ENCODE measurements at places on chromosomes 2 and 18.

GRCh38 chr2:143482316-143482715 is 353.1 kb downstream of the ARHGAP15 start:
- DNase-seq: no peak

DNA sequence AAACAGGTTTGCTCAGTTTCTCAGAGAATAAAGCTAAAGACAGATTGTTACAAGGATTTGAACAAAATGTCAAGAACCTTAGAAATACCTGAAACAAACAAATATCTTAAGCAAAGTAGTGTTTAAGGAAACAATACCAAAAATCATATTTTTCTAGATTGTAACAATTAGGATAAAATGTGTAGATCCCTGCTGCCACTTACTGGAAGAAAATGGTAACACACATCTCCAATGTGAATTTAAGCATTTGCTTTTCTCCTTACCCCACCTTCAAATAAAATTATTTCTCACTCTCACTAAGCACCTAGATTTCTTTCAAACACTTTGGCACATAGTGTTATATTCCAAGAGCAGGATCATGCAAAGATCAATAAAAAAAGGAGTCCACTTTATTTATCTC is 34.9 kb downstream of the SUCLG1 start:
- DNase-seq: no peak

GRCh38 chr18:37662099-37662498 is 96.5 kb upstream of the CELF4 start:
- no peak for DNase-seq

DNA sequence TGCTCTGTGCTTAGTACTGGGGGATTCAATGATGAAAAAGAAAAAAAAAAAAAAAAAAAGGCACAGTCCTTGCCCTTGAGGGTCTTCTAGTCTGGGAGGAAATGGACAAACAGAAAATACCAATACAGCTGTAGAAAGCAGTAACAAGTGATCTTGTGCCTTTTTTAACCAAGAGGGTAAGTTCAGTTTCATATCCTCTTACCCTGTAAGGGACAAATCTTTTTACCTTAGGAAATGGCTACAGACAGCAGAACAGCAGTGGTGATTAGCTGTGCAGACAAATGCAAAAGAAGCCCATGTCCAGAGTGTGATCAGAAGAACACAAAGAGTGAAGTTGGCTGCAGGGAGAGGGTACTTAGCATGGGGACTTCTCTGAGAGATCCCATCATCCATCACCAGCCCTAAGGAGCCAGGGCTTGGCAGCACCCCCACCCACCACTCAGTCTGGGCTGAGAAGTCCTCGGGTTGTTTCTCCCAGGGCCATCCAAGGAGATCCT is 102.9 kb downstream of the ALPK2 start:
- no peak for DNase-seq

DNA sequence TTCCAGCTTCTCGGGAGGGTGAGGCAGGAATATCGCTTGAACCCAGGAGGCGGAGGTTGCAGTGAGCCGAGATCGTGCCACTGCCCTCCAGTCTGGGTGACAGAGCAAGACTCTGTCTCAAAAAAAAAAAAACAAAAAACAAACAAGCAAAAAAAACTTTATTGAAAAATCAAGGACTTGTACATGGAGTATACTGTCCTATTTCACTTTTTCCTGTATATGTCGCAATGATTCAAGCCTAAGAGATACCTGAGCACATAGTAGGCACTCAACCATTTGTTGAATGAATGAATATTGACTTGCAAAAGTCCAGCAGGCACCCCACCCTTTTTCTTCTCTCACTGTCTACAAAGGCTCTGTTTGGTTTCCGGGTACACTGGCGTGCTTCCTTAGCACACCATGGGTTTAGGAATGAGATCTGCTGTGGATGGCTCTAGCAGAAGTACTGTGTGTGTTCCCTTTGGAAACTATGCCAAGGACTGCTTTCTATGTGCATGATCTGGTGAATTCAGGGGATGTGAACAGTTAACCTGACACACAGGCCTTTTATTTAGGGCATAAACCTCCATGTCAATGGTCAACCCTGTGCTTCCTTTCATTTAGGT is 6.1 kb downstream of the APCDD1 start:
- DNase-seq: no peak

DNA sequence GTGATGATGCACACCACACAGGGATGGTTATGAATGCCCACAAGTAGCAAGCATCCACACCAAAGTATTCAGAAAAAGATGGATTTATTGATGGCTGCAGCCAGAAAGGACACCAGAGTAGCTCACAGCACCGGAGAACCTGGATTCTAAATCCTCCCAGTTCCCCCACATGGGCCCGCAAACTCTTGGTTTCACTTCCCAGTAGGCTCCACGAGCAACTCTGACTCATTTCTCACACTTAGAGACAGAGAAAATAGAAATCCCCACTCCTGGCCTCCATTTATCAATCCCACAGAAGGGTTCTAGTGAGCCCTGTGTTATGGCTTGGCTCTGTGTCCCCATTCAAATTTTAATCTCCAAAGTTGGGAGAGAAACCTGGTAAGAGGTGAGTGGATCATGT is 426.7 kb upstream of the MYT1L start:
- no peak for DNase-seq

GRCh38 chr18:9353596-9353995 is 19.0 kb downstream of the TWSG1 start:
- no peak for DNase-seq

- DNase-seq: no peak
Observed at GRCh38 chr2:98457045-98457696, 12.5 kb downstream of the INPP4A start.

- no peak for DNase-seq
Observed at GRCh38 chr2:26668041-26668440, 24.5 kb upstream of the KCNK3 start.

DNA sequence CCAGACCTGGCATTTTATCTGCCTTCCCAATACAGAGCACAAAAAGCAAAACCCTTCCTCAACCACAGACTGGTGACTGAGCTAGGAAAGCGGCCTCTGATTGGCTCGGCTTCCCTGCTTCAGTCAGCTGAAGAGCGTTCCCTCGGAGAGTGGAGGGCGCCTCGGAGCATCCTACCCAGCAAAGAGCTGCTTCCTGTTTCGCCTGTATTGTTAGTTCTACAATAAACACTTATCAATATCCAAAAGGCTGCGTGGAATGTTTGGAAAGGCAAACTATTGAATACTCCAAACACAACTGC is 125.0 kb downstream of the CACNB4 start:
- DNase-seq: peak; percentile 62

DNA sequence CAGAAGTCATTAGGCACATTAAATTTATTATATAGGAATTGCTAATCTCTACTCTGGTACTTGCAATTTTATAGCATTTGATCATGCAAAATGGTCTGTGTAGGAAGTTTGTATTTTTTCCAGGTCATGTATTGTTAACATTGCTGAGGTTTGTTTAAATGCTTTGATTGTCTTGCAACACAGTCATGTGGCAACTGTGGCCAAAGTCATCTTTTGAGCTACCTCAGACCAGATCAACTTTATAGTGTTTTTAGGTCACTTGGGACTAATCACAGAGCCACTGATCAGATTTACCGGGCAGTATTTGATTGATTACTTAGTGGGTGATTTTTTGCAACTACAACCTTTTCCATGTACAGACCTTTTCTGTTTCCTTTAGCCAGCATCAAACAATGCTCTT is 3.7 kb downstream of the SERPINB5 start:
- no peak for DNase-seq

DNA sequence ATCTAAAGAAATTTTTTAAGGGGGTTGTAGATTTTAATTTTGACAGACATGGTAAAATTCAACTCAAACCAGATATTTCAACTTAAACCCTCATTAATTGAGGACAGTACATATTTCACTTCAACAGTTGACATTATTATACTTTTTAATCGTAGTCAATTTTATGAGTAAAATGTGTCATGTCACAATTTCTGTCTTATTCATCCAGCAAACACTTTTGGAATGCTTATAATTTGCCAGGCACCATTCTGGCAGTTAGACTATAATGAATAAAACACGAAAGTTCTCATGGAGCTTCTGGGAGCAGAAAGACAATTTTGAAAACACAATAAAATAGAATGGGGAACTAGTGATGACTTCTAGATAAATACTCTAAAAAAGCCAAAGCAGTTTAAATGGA is 1094.8 kb downstream of the SUCLG1 start:
- DNase-seq: no peak

DNA sequence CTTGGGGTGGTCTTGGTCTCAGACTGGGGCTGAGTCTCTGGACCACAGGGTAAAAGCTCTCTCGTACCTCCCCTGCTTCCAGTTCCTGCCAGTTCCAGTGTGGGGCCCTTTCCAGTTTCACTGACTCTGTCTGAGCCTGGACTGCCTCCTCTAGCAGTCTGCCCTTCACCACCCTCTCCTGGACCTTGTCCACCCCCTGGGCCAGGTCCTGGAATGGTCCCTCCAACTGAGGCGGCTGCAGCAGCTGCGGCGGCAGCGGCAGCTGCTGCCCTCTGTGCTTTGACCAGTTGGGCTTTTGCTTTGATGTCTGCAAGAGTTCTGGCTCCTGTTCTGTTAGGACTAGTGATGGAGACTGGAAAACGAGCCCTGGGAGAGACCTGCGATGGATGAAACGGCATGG is 70.7 kb upstream of the DTNB start:
- no peak for DNase-seq

DNA sequence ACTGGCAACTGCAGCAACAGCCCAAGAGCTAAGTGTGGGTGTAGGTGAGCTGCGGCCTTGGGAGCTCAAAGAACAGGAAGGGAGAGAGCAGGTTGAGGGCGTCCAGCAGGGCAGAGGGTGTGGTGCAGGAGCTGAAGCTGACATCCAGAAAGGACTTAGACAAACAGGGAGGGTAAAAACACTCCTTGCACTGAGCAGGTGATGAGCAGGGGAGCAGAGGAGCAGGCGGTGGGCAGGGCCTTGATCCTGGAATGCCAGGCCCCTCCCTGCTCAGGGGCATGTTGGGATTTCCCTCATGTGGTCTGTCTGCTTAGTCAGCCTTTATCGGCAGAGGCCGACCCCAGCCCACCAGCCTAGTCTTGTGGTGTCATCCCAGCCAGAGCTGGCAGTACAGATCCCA is 63.6 kb downstream of the VSNL1 start:
- DNase-seq: peak; percentile 47

DNA sequence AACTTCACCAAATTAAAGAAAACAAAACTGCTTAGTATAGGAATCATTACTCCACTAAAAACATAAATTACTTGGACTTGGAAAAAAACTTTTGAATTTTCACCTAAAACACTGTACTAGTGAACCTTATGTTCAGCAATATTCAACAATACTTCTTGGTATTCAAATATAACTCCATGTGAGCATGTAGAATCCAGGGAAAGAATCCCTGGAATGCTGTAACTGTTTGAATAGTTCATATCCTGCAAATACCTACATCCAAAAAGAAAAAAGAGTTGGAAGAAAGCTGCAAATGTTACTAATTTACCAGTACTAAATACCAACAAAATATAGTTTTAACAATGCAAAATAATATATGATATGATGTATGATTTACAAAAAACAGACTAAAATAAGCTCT is 65.4 kb downstream of the IKZF2 start:
- DNase-seq: no peak

DNA sequence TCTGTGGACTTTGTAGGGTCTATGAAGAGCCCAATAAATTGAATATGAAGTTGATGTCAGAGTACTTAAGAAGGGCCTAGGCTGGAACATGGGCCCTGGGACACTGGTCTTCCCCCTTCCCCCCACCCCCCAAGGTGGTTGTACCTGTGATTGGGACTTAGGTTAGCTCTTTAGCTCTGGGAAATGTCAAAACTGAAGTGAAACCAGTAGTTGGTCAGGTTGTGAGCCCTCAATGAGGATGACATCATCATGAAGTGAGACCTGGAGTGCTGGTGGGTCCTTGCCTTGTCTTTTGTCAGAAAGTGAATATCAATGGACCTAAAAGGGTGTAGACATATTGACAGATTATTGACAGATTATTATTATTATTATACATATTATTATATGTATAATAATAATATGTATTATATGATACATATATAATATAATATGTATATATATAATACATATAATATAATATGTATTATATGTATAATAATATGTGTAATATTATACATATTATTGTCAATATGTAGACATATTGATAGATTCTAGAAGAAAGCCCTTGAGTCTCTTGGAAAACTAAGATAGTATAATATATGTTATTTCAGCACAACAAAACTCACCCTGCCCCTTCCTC is 5.4 kb downstream of the MARS2 start:
- no peak for DNase-seq

GRCh38 chr2:23386339-23387220 is 1.6 kb downstream of the KLHL29 start:
- no peak for DNase-seq

DNA sequence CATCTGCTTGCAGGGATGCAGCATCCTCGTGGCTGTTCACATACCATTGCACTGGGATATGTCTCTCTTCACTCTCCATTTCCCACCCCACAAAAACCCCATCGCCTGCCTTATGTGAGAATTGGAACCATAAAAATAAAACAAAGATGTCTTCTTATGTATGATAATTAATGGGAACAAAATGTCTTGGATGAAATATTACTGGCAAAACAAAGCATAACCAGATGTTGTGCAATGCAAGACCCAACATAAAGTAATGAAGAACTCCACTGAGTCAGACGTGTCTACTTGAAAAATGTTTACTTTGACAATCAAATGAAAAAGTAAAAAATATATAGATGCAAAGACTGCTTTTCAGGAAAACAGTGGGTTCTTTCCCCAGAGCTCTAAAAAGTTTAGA is 611.3 kb upstream of the SYT4 start:
- no peak for DNase-seq

DNA sequence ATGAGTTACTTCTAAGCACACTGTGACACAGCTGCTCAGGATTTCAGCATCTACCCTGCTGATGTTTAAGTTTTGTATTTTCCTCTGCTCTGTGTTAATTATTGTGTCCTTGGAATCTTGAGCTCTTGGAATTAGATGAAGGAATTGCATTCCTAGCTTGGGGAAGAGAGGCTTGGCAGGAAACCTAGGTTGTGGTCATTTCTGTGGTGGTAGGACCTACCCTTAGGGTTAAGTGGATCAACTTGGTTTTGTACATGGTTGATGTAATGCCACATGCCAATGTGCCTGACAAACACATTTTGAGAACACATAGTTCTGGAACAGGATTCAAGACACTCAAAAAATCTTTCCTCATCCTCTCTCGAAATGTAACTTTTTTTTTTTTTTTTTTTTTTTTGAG is 264.5 kb upstream of the MEX3C start:
- no peak for DNase-seq

DNA sequence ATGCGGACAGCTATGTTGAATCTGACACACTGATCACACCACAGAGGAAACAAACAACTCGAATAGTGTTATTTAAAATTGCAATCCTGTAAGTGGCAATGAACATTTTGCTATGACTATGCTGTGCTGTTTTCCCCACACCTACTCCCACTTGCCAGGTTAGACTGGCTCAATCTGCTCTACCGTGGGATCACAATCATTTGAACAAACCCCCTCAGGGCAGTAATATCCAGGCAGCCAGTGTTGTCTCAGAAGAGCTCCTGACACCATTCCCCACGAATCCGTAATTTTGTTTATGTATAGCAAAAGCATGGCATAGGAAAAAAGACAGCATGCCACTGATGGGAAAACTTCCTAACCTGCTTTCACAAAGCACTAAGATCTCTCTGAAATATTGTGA is 284.3 kb downstream of the ERBB4 start:
- DNase-seq: no peak

- DNase-seq: no peak
Observed at GRCh38 chr2:65456064-65456463, 23.7 kb upstream of the SPRED2 start.

Data from H9 (cell line).